ENCODE measurements at places on chromosomes 7 and 10.

- DNase-seq = no peak
These were observed 35.0 kb downstream of the SRI start for GRCh38 chr7:88184848-88185304.

DNA sequence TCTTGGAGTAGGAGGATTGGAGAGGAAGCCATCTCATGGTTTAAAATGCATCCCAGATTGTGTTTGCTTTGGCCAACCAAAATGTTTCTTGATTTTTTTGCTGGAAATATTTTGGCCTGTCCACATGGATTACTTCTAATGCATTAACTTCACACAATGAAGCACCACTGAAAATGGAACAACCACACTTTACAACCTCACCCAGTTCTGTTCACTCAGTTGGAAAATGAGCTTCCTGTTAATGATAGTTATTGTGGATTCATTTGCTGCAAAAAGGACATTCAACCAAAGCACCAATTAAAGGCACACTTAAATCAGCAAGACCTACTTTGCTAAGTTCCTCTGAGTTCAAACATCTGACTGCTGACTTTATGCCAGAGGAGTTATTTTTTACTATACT is 11.3 kb upstream of the A1CF start:
- no peak for DNase-seq

- DNase-seq = no peak
These were observed 119.3 kb downstream of the C10orf90 start for GRCh38 chr10:126551202-126551601.

DNA sequence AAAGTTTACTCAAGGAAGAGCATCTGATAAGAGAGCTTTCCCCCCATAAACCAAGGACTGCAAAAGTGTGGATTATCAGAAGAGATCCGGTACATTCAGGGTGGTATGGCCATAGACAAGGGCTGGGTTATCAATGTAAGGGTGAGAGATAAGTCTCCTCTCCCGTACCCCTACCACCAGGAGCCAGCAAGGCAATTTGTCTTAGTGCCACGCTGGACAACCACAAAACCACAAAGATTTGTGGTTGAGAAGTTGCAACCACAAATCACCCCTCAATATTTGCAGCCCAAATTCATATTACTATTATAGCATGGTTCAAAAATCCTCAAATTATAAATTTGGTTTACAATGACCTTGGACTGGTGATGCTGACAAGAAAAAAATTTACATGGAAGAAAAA is 2.3 kb upstream of the ZSCAN25 start:
- no peak for DNase-seq

DNA sequence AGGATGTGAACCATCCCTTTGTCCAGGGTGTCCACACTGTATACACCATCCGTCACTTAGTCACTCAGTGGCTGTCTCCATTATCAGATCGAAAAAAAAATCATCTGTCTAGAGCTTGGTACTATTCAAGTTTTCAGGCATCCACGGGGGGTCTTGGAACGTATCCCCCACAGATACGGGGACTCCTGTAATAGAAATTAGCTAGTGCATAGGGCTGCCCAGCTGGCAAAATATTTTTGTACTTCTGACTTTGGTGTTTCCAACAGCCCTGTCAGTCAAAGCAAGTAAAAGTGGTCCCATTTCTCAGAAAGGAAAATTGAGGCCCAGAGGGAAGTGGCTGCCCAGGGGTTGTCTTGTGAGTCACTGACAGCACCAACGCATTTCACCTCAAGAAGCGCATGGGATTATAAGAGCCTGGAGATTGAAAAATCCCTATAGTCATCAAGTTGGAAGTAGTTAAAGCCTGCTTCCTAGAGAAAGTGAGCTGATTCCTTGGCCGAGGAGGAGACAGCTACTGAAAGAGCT is 52.1 kb upstream of the SLC29A3 start:
- DNase-seq = no peak

- DNase-seq = no peak
These were observed 2.8 kb downstream of the SPRN start for GRCh38 chr10:133421336-133422222.

- DNase-seq = no peak
These were observed at the start of gene MKX for GRCh38 chr10:27745732-27746396. MKX (minus strand) TSS chr10:27745819; CDS start chr10:27743415, 2,404 bp downstream.

- no peak for DNase-seq
These were observed 42.2 kb downstream of the ADCYAP1R1 start for GRCh38 chr7:31094271-31094670.

GRCh38 chr10:86169506-86170254 is 196.9 kb downstream of the GRID1 start:
- no peak for DNase-seq

GRCh38 chr10:71036297-71036966 is 148.1 kb upstream of the PCBD1 start:
- no peak for DNase-seq

GRCh38 chr7:16345979-16346958 is 75.1 kb downstream of the CRPPA start:
- DNase-seq = no peak

DNA sequence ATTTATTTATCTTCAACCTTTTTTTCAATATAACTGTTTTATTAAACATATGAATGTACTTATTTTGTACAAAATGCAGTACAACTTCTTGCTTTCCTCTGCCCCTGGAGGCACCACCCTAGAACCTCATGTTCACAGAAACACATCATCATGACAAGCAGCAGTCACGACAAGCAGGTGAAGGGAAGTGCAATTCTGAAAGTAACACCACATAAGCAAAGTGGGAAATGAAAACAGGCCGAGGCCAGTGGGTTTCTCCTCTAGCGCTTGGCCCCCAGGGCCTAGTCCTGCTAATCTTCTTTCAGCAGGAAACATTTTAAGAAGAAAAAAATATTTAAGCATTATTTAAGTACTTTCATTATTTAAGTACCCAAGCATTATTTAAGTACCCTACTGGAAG is 598.1 kb downstream of the SH2D4B start:
- DNase-seq = no peak

Measured in NCI-H446 treated with DMSO at 0.1 percent for 48 hours (cell line).